NCI-H226 (cell line): ENCODE measurements at places on chromosomes 5 and 9.

DNA sequence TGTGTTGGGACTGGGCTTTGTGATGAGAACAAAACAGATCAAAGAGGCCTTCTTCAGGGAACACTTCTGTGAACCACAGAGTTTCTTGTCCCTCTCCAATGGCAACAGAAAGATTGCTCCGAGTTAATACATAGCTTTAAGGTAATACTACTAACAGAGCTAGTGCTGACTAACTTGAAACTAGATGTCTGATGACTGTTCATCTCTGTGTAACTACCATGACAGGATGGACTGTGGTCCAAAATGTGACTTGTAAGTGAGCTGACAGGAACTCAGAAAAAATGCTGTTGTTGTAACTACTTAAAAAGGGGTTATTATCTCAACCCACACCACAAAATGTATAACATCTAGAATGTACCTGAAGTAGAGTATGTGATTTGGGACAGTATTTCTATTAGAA lies 630.2 kb upstream of the DMAC1 start:
- no peak for DNase-seq

DNA sequence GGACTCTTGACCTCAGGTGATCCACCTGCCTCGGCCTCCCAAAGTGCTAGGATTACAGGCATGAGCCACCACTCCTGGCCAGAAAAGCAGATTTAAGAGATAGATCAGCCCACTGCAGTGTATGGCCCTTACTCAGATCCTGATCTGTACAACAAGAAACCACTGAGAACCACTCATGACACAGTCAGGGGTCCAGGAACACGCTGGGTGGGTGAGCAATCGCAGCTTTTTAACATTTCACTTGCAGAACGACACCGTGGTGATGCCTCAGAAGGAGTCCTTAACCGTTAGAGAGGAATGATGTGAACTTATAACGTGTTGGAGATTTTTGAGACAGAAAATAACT lies 45.3 kb upstream of the NSMF start:
- no peak for DNase-seq

GRCh38 chr5:100861148-100861547 lies 41.9 kb downstream of the ST8SIA4 start:
- no peak for DNase-seq

- DNase-seq, result no peak
Measured at GRCh38 chr9:21828853-21829410, 26.5 kb downstream of the MTAP start.

DNA sequence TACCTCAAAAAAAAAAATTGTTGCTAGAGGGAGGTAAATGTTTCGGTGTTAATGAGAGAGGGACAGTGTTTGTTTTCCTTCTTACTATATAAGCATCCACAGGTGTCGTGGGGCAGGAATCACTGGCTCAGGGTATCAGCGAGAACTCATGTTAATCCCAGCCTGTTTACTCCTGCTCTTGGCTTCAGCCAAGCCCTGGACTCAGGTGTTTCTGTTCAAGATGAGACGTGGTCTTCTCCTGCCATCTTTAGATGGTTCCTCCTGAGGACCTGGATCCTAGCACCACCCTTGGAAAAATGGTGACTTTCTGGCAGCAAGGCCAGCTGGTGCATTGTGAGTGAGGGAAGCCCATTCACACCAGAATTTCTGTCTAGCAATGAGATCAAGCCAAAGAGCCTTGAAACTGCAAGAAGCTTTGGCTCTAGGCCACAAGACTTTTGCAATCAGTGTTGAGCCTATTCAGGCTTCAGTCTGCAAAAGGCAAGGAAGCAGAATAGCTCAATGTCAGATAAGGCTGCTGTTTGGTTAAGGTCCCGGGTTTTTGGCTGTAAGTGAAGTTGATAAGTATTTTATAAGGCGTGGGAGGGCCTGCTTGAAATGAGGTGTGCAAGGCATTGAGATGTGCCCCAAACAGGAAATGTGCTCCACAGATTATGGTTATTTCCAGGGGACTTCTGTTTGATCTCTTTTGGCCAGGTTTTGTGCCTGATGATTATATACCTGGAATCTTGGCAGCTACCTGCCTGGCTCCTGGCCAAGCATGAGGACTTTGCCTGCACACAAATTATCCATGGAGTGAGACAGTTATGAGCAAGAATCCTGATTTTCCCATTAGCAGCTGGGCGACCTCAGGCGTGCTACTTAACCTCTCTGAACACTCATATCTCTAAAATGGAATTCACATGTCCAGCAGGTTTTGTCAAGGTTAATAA lies 99.8 kb downstream of the TENT4A start:
- peak; percentile 71 for DNase-seq
